ENCODE measurements at places on chromosomes 7 and 10.

- no peak for DNase-seq
Measured at GRCh38 chr7:208130-208673, 15.8 kb downstream of the FAM20C start.

- DNase-seq, result no peak
Measured at GRCh38 chr7:120834726-120835125, 23.2 kb downstream of the TSPAN12 start.

GRCh38 chr10:78143576-78143975, 109.9 kb downstream of the RPS24 start:
- DNase-seq, result no peak

GRCh38 chr7:96997512-96998032, 7.8 kb upstream of the DLX6 start:
- DNase-seq, result no peak

DNA sequence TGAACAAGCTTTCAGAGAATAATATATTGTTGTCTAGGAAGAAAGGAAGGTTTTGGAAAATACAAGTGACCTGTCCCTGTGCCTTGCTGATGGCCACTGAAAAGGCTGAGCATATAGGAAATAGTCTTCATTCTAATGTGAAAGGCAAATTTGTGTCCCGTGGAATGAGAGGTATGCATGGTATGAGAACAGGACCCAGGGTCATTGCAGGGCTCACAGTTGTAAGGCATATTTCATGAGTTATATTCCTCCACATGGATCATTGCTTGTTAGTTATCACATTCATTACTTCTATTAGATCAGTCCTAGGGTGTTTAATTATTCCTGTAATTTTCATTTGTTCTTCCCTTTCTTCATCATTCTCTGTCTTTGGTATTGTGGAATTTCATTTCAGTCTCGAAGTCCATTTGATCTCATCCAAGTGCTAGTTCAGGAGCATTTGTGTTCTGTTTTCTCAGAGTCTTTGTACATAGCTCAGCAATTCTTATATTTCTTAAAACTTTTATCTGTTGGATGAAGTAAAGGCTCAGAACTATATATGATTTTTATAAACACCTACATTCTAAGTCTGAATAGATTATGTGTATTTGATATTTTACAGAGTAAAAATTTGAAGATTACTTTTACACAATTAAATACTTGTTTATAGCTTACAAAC, 39.4 kb upstream of the ARHGAP21 start:
- no peak for DNase-seq

GRCh38 chr7:3272691-3273141, 28.3 kb upstream of the SDK1 start:
- no peak for DNase-seq

GRCh38 chr7:81624650-81625631, 144.9 kb downstream of the HGF start:
- DNase-seq, result no peak

DNA sequence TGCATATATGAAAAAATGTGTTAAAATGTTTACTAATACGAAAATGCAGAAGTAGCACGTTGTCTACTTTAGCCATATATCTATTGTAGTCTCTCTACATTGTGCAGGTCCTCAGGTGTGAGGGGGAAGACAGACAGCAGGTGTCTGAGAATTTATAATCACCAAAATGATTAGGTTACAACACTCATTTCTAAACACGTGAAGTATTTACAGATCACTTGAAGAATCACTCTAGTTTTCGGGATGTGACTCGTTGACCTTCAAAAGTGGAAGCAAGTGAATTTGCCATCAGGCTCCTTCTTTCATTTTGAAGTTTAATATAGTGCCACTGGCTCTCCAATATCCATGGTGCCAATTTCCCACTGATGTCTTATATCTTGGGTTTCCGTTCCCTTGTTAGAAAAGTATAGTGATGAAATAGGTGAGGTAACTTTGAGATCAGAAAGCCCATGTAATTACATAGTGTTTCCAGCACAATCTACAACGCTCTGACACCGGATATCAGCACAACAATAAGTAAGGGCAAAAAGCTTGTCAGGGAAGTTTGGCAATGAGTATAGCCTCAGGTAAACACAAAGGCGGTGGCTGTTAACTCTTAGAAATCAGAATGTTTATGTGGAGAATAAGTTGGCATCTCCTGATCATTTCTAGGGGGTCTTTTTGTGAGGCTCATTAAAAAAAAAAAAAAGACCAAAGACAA, 57.5 kb upstream of the SP4 start:
- DNase-seq, result no peak

GRCh38 chr10:104540181-104540580, 100.9 kb upstream of the SORCS3 start:
- DNase-seq, result no peak

DNA sequence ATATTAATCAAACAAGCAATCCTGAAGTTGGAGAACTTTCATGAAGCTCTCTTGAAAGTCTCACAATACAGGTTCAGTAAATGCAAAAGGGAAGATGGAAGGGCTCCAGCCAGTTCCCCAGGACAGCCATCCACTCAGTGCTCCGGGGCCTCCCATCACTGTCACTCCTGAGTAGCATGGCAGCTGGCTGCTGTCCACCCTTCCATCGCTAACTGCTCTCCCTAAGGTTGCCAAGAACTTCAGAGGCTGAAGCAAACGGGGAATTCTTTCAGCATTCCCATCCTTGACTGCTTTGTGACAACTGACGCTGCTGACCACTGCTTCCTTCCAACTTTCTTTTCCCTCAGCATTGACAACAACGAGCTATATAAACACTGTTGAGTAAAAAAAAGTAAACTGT, 69.1 kb downstream of the VPS41 start:
- no peak for DNase-seq

DNA sequence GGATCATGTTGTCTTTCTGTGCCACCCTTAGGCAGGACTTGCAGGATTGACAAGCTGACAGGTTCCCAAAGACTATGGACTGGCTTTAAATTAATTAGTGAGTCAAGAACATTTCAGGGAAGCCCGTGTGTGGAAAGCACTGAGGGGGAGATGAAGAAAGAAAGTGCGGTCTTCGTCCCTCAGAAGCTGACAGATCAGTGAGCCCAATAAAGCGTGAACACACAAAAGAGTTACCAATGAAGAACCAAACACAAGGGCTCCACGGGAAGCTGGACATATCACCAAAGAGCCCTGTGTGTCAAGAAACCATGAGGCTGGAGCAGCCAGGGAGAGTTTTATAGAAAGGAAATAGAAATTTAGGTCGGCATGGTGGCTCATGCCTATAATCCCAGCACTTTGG, 725.8 kb downstream of the PARD3 start:
- DNase-seq, result no peak

DNA sequence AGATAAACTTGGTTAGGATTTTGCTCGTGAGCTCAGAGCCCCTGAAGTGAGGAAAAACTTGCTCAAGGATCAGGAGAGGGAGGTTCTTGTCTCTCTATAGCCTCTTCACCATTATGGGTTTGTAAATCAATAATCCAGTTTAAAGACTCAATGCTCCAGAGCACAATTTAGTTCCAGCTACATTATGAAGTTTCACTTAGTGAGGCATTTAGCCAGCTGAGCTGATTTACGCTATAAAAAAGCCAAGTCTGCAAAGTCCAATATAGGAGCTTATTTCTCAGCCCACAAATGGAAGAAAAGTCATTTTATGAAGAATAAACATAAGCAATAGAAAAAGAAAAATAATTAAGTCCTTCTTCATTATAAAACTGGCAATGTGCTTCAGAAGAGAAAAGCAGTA, 130.6 kb downstream of the STRA8 start:
- no peak for DNase-seq

- DNase-seq, result no peak
Measured at GRCh38 chr7:124208642-124209041, 175.8 kb upstream of the TMEM229A start.

- no peak for DNase-seq
Measured at GRCh38 chr7:5388905-5389433, 34.7 kb downstream of the TNRC18 start.

DNA sequence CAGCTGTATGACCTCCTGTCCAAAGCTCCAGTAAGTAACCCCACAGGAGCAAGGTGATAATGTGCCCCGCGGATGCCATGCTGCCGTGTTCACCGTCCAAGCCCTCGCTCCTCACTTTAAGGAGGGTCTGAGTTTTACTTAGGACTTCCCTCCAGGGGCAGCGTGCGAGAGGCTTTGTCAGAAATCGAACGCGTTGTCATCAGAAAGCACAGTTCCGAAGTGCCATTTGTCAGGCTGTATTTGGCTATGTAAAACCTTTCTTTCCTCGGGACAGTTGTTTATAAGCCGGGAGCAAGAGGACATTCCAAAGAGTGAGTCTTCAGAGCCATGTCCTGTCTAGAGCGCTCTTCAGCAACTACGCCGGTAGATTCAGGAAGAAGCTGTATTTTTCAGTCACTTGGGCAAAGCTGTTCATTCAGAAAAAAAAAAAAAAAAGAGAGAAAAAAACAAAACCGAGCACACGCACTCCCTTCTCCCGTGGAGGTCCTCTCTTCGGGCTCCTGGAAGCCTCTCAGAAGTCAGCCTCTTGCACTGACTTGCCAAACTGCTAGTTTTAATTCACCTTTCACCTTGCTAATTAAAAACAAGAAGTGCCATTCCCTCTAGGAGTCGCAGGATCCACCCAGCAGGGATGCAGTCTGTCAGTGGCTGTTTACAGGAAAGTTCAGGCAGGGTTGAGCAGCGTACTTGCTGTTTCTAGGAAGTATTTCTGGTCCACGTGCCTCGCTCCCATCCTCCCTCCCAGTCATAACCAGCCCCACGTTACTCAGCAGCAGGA, at the start of gene SEMA3E:
Gene SEMA3E, minus strand, starts transcription at position 676 of the 778 bp plus-strand sequence.
- DNase-seq, result no peak

DNA sequence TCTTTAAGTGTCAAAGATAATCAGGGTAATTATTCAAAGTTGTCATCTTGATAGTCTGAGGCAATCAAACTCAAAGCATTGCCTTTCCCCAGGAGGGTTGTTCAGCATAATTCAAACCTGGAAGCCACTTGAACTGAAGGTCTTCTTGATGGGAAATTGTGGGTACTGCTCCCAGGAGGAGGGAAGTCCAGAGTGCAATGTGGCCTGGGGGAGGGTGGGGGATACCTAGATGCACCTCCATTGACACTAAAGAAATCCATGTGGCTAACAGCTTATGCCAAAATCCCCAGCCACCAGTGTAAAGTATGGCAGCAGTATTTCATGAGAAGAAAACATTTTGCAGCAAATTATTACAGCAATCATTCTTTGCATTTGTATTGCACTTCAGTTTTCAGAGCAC, 114.9 kb downstream of the STRA8 start:
- no peak for DNase-seq
